Type B pancreatic cell (in vitro differentiated cells): ENCODE measurements at places on chromosomes 2 and 18.

GRCh38 chr18:12597760-12598159, 60.1 kb downstream of the SPIRE1 start:
- H3K27ac ChIP-seq = no peak overlapping the region
- no peaks in the 10 kb centered on the region for H3K27me3 ChIP-seq
- H3K36me3 ChIP-seq = no peaks in the 10 kb centered on the region
- no peak overlapping the region for H3K4me3 ChIP-seq

GRCh38 chr18:48777744-48778116, 173.0 kb downstream of the SMAD7 start:
- H3K4me3 ChIP-seq = no peak overlapping the region
- peaks cover 46% of the 10 kb centered on the region for H3K4me1 ChIP-seq
- no peak for DNase-seq
- no peaks in the 10 kb centered on the region for H3K27me3 ChIP-seq

GRCh38 chr2:80269806-80270205, 34.7 kb downstream of the LRRTM1 start:
- no peak for DNase-seq
- no peaks in the 10 kb centered on the region for H3K36me3 ChIP-seq
- H3K27ac ChIP-seq = no peak overlapping the region
- H3K27me3 ChIP-seq = peaks cover 7% of the 10 kb centered on the region
- no peaks in the 10 kb centered on the region for H3K4me1 ChIP-seq

DNA sequence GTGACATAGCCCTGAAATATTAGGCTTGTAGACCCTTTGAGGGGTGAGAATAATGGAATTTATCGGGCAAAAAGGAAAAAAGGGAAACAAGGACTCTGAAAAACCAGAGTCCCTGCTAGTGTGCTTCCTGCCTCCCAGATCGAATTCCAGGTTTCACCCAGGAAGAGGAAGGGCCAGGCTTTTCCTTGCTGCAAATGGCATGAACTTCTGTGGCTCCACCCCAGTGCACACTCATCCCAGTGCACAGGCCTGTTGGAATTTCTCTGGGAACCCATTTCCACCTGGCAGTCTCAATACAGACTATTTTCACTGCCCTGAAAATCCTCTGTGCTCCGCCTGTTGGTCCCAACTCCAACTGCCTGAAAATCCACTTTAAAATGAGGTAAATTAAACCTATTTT, 29.9 kb downstream of the C18orf54 start:
- no peak for DNase-seq
- no peak overlapping the region for H3K4me3 ChIP-seq
- peaks cover 5% of the 10 kb centered on the region for H3K36me3 ChIP-seq
- H3K4me1 ChIP-seq = peaks cover 9% of the 10 kb centered on the region
- no peak overlapping the region for H3K27ac ChIP-seq

DNA sequence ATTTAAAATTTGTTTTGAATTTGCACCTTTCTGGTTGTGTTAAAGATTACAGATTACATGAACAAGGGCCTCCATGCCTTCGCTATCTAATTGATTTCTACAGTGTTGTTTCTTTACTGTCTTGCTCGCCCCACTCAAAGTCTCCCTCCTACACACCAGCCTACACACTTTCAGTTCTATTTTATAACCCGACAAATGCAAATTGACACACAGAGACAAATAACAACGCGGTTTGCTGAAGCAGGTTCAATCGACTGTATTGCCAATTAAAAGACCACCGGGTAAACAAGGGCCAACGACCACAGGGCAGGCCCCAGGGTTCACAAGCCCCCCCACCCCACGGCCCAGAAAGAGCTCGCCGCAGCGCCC, 869 bp downstream of the STARD7 start:
- no peaks in the 10 kb centered on the region for H3K27me3 ChIP-seq
- H3K27ac ChIP-seq = peak overlapping the region; percentile 88
- peaks cover 41% of the 10 kb centered on the region for H3K4me1 ChIP-seq

- no peaks in the 10 kb centered on the region for H3K36me3 ChIP-seq
- H3K27me3 ChIP-seq = no peaks in the 10 kb centered on the region
These were observed 37.5 kb upstream of the ANXA4 start for GRCh38 chr2:69704446-69704845.

DNA sequence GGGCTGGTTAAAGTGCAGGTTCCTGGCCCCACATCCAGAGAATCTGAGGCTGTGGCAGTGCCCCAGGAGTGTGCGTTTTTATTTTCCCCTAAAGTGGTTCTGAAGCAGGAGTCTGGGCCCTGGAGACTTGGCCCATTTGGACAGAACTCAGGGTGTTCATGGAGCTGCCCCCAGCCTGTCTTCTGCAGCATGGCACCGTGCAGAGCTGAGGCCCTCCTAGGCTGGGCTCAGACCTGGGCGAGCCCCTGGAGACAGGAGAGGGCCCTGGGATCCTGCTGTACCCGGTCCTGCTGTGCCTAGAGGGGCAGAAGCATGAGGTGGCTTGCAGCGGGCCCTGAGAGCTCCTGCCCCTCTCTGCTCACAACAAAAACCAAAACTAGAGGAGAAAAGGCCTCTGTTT, 58.8 kb upstream of the B3GNT7 start:
- no peak overlapping the region for H3K27ac ChIP-seq
- no peaks in the 10 kb centered on the region for H3K27me3 ChIP-seq
- H3K36me3 ChIP-seq = peaks cover 20% of the 10 kb centered on the region
- no peaks in the 10 kb centered on the region for H3K4me1 ChIP-seq
